ENCODE measurements at places on chromosomes 3 and 15. TPM values are rescaled to one million over a fixed set of nuclear protein-coding genes. Genes with fewer than 3 reads are reported as not detected.

The PTX3 gene
- total RNA-seq: 679 TPM

The C2CD4A gene
- not detected for total RNA-seq

The SNX22 gene
- total RNA-seq: 0.18 TPM

The GALNT15 gene
- 20.2 TPM for total RNA-seq

The SNX33 gene
- total RNA-seq: 13.5 TPM

The AADAC gene
- total RNA-seq: 11.3 TPM

The DPPA2 gene
- total RNA-seq: not detected

The KCNH8 gene
- not detected for total RNA-seq

The CAND2 gene
- total RNA-seq: 3.1 TPM

All from smooth muscle cell of bladder (primary cell).